Activated CD4-positive, alpha-beta T cell treated with anti-CD3 and anti-CD28 coated beads for 36 hours (primary cell): ENCODE measurements at places on chromosomes 1 and 21. TPM values are rescaled to one million over a fixed set of nuclear protein-coding genes. Genes with fewer than 3 reads are reported as not detected.

DNA sequence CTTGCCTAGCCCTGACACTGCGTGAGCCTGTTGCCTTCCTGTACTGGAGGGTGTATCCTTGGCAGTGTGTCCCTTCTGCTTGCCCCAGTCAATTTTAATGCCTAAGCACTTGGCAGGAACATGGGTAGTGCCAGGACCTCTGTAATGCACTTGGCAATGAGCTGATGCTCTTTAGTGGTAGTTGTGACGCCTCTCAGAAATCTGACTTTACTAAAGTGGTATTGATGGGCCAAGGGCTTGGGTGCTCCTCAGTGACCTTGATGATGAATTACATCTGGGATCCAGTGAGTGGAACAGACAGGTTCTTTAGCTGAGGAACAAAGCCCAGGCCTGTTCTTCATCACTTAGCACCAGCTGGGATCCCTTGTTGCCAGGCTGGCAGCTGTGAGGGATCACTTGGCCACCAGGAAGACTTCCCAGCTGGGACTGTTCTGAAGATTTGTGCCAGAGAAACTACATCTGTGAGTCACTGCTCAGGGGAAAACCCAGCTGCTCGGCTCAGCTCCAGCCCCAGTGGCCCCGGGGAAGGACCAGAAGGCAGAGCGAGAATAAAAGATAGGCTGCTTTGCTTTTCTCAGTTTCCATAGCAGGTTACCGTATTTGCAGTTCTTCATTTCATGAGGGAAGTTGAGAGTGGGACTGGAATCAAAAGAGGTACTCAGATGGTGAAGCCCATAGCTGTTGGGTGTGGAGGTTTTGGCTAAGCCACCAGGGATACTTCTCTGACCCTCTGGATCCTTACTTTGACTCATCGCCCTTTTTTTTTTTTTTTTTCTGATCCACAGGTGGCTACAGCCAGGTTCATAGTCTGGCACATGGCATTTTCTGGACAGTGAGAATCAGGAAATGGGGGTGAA is 28.5 kb upstream of the KCNA2 start:
- peak; percentile 91 for DNase-seq

DNA sequence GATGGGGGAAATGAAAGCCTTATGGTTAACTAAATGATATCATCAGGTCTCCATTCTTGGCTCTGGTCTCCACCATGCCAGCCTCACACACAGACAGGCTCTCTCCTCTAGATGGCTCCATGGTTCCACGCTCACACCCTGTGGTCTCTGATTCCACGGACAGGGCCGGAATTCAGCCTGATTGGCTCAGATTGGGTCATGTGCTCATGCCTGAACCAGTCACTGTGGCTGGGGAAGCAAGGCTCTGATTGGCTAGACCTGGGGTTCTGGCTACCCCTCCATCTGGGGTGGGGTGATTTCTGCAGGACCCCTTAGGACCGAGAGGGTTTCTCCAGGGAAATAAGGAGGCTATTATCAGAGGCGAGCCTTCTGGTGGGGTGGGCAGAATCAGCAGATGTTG is 277.0 kb downstream of the PTPRU start:
- DNase-seq, result peak; percentile 24

- DNase-seq, result no peak
Measured at GRCh38 chr1:5914676-5915365, 77.4 kb downstream of the NPHP4 start.

- DNase-seq, result no peak
Measured at GRCh38 chr1:168473126-168473525, 70.7 kb downstream of the XCL2 start.

GRCh38 chr1:119554183-119554582 is 47.2 kb downstream of the HSD3B1 start:
- DNase-seq, result no peak

DNA sequence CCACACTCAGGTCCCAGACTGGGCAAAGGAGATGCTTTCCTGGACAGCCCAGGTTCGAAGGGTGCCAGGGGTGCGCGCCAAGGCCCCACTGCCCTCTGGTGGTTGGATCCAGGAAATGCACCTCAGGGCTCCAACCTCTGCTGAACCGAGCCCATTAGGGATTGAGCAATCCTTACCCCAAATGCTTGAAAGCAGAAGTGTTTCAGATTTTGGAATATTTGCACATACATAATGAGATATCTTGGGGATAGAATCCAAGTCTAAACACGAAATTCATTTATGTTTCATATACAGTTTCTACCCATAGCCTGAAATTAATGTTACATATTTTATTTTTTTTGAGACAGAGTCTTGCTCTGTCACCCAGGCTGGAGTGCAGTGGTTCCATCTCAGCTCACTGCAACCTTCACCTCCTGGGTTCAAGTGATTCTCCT is 57.4 kb downstream of the SLC9A1 start:
- DNase-seq, result peak; percentile 87

NPR1 gene
- total RNA-seq, result 0.04 TPM

DNA sequence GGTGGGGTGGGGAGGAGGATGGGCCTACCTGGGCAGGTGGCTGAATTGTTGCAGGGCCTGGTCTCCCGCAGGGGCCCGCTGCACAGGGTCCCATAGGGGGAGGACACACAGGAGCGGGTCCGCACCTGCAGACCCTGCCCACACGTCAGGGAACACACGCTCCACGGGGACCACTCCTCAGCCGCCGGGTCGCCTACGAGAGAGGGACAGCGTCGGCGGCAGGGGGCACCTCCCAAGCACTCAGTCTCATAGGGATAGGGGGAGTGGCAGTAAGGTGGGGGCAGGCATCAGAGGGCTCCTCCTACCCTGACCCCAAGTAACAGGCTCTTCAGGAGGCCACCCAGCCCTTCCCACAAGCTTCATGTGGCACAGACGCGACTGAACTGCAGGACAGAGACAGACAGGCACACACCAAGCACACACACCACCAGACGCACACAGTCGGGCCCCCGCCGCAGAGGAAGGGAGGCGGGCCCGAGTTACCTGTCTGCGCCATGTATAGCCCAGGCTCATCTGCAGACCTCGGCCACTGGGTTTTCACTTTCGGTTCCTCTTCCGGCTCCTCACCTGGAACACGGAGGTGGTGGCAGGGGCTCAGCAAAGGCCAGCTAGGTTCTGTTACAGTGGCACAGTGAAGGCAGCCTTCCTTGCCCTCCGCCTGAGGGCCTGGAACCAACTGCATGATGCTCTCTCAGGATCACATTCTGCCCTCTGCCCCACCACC is 19.8 kb downstream of the ADGRB2 start:
- DNase-seq, result no peak

- peak; percentile 5 for DNase-seq
Measured at GRCh38 chr1:199362996-199363395, 664.5 kb upstream of the NR5A2 start.

NCDN gene
- total RNA-seq, result 23.4 TPM

DNA sequence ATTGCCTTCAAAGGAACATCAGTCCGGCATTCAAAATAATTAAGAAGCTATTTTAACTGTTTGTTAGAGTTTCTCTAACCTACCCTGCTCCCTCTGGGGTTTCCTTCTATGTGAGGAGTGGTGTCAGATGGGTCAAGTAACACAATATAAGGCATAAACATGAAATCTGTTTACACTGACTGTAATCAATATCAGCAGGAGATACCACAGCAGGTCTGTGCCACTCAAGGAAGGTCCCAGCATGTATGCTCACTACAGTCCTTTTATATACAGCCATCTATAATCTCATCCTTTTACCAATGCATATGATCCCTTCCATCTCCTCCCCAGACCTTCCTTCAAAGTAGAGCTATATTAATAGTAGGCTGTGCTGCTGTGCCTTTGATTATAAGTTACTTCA is 25.4 kb downstream of the EEIG2 start:
- DNase-seq, result no peak

NOS1AP gene
- total RNA-seq, result 0.35 TPM

- no peak for DNase-seq
Measured at GRCh38 chr1:183965726-183966125, 71.8 kb downstream of the COLGALT2 start.

- no peak for DNase-seq
Measured at GRCh38 chr1:57431400-57431799, 7.5 kb upstream of the DAB1 start.

TENT5C gene
- 6.0 TPM for total RNA-seq

- peak; percentile 48 for DNase-seq
Measured at GRCh38 chr1:198932351-198932991, 293.6 kb downstream of the PTPRC start.

OR10T2 gene
- total RNA-seq, result not detected

GRCh38 chr1:2943686-2944260 is 77.5 kb upstream of the ACTRT2 start:
- DNase-seq, result no peak

DNA sequence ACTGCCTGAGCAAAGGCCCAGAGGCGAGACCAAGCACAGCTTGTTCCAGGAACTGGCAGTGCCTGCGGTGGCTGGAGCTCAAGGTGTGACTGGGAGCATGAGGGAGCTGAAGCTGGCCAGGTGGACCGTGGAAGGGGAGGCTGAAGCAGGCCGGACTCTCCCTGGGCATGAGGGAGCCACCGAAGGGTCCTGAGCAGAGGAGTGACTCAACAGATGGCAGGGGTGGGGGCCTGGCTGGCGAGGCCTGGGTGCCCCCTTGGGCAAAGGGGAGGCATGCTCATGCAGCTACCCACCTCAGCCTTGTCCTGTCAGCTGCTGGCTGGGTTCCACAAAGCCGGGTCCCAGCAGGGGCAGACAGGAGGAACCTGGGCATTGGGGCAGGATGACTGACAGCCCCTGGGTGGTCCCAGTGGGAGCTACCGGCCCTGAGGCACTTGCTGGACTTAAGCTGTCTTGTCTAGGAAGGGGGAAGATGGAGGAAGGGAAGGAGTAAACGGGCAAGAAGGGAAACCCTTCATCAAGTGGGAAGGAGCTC is 118.9 kb downstream of the LACTBL1 start:
- DNase-seq, result no peak

DNA sequence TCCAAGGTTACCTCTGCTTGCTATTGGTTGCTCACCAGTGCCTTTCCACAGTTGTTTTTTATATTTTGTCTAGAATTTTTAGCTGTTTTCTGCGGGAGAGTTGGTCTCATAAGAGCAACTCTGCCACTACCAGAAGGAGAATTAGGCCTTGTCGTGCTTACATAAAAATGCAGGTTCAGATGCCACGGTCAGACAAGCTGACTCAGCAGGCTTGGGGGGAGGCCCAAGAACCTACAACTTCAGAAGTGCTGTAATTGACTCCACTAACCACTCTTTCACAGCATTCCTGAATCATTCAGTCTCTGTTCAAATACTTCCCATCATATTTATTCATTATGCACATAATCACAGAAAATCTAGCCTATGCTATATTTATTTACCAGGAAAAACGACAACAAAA is 23.1 kb upstream of the YRDC start:
- DNase-seq, result no peak

TAS1R1 gene
- not detected for total RNA-seq
